Glutamatergic neuron (in vitro differentiated cells): ENCODE measurements at places on chromosomes 12 and 14. TPM values are rescaled to one million over a fixed set of nuclear protein-coding genes. Genes with fewer than 3 reads are reported as not detected.

DNM1L gene
- 167 TPM for total RNA-seq

- H3K27me3 ChIP-seq, result no peaks in the 10 kb centered on the region
- H3K36me3 ChIP-seq, result no peaks in the 10 kb centered on the region
- H3K27ac ChIP-seq, result no peak overlapping the region
- DNase-seq, result no peak
Measured at GRCh38 chr14:79436335-79436734, 775.0 kb downstream of the DIO2 start.

- no peak overlapping the region for H3K27ac ChIP-seq
- H3K36me3 ChIP-seq, result peaks cover 7% of the 10 kb centered on the region
- H3K27me3 ChIP-seq, result no peaks in the 10 kb centered on the region
- no peak for DNase-seq
- no peak overlapping the region for H3K4me3 ChIP-seq
- peaks cover 8% of the 10 kb centered on the region for H3K4me1 ChIP-seq
Measured at GRCh38 chr12:8089716-8090115, 7.6 kb downstream of the NECAP1 start.

DNA sequence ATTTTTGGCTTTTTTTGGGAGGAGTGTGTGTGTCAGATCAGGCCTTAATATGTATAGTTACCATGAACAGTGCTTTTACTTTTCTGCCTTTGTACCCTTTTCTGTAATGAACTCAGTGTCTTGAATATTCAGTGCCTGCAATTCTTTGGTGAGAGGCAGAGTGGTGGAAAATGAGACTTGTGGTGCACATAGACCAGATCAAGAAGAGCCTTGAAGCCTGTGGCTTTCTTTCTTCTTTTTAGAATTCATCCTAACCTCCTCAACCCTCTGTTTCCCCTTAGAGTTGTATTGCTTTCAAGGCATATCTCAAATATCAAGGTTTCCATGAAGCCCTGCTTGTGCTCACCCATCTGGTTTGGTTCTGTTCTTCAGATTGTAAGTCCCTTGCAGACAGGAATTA, 2.6 kb downstream of the YLPM1 start:
- peak overlapping the region; percentile 97 for H3K4me3 ChIP-seq
- DNase-seq, result no peak
- H3K4me1 ChIP-seq, result peaks cover 23% of the 10 kb centered on the region
- H3K36me3 ChIP-seq, result peaks cover 4% of the 10 kb centered on the region

GRCh38 chr14:71591929-71592328, 340.3 kb upstream of the RGS6 start:
- no peaks in the 10 kb centered on the region for H3K36me3 ChIP-seq
- H3K4me3 ChIP-seq, result no peak overlapping the region
- DNase-seq, result no peak
- H3K27me3 ChIP-seq, result peaks cover 3% of the 10 kb centered on the region

GRCh38 chr12:83161456-83161855, 474.8 kb downstream of the TMTC2 start:
- H3K36me3 ChIP-seq, result no peaks in the 10 kb centered on the region
- no peak for DNase-seq
- H3K4me3 ChIP-seq, result no peak overlapping the region
- H3K27me3 ChIP-seq, result peaks cover 2% of the 10 kb centered on the region
- H3K4me1 ChIP-seq, result no peaks in the 10 kb centered on the region

DNA sequence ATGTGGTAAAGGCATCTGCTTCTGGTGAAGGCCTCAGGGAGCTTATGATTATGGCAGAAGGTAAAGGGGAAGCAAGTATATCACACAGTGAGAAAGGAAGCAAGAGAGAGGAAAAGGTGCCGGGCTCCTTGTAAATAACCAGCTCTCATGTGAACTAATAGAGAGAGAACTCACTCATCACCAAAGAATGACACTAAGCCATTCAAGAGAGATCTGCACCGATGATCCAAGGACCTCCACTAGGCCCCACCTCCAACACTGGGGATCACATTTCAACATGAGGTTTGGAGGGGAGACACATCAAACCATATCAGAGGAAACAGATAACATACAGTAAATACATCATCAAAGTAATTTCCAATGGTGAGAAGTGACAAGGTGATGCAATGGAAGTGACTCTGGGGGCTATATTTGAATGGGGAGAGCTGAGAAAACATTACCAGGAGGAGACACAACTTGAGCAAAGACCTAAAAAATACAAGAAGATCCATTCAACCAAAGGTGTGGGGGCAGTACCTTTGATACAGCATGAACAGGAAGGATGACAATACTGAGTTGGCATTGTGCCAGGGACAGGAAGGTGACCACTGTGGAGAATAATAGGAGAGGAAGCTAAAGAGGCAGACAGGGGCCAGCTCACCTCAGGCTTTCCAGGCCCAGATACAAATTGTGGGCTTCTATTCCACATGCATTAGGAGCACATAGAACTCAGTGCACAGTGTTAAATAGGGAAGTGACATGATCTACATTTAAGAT, 134.4 kb upstream of the GRIP1 start:
- H3K27ac ChIP-seq, result no peak overlapping the region
- H3K36me3 ChIP-seq, result no peaks in the 10 kb centered on the region
- no peak for DNase-seq
- H3K4me1 ChIP-seq, result peaks cover 8% of the 10 kb centered on the region

- no peak overlapping the region for H3K27ac ChIP-seq
- no peaks in the 10 kb centered on the region for H3K4me1 ChIP-seq
Measured at GRCh38 chr14:39351708-39352107, 80.5 kb downstream of the FBXO33 start.

- no peak for DNase-seq
- no peak overlapping the region for H3K27ac ChIP-seq
- no peak overlapping the region for H3K4me3 ChIP-seq
- H3K36me3 ChIP-seq, result no peaks in the 10 kb centered on the region
Measured at GRCh38 chr12:47383942-47384341, 304.2 kb upstream of the AMIGO2 start.
